ENCODE measurements at places on chromosomes 4 and X.

DNA sequence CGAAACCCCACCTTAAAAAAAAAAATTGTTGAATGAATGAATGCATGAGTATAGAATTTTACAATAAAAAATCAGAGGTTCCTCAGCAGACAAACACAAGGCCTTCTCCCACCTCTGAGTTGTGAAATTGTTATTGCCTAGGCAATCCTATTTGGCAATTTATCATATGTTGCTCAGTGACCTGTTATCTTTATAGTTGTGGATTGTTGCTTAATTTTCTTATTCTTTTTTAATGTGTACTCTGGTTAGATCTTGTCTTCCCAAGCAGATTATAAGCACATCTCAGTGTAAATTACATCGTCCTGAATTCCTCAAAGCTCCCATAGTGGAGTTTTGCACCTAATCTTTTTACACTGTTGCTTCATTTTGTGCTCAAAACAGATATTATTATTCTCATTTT lies 71.9 kb downstream of the RBM47 start:
- no peak for DNase-seq

DNA sequence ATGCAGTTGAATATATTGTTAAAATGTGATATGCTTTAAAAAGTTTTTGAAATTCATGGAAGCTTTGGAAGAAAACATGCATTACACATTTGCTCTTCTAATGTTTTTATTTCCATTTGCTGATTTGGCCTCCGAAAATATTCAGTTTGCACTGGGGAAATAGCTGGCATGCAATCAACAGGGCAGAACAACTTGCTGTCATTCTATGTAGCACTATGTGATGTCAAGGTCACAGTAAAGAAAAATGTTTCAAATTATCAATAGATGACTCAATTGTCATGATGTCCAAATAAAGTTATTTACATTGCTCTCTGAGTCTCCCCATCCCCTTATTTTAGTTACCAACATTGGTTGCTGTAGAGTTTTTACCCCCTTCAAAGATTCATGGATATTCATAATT lies 119.2 kb downstream of the TLL1 start:
- DNase-seq, result no peak

DNA sequence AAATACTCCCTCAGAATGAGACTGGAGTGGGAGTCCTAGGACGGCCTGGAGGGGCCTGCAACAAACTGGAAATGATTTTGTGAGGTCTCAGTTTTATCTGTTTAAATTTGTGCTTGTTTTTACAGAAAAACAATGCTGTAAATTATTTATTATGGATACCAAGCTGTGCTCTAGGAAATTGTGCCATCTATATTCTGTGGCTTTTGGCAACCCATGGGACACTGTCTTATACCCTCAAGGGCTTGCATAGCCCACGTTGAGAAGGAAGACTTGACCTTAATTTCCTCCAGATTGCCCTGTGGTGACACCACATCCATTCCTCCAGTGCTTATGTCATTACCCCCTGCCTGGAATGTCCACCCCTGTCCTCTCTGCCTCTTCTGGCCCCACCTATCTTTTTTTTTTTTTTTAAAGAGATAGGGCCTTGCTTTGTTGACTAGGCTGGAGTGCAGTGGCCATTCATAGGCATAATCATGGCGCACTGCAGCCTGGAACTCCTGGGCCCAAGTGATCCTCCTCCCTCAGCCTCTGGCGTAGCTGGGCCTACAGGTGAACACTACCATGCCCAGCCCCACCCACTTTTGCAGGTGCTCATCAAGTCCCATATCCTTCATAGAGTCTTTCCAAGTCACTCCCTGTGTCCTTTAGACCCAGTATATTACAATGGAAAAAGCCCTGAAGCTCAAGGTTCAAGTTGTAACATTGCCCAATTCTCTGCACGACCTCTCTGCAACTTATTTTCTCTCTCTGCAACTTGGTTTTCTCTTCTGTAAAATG lies 77.4 kb downstream of the HPRT1 start:
- no peak for DNase-seq

GRCh38 chr4:140947506-140947905 lies 185.8 kb downstream of the RNF150 start:
- DNase-seq, result no peak

- no peak for DNase-seq
Measured at GRCh38 chr4:81482326-81482725, 10.6 kb upstream of the RASGEF1B start.

DNA sequence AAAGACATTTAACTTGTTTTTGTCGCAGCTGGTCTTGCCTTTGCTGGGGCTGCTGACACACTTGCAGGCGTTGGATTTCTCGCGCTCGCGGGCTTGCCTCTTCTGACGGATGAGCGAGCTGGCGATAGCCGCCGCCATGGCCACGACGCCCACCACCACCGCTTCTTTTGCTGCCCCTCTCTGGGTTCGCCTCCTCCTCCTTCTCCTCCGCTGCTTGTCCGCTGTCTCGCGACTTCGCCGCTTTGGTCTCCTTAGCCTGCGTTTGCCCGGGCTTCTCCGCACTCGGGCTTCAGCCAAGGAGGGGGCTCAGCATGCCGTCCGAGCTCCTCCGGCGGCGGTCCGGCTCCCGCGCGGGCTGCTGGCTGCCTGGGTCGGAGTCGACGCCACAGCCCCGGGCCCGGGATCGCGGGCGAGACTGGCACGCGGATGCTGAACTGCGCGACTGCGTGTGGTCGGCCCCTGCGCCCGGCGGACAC lies 613 bp downstream of the FGF13 start:
- no peak for DNase-seq

GRCh38 chrX:23389196-23389792 lies 54.6 kb downstream of the PTCHD1 start:
- no peak for DNase-seq

- no peak for DNase-seq
Measured at GRCh38 chr4:54505996-54506395, 151.8 kb upstream of the KIT start.

DNA sequence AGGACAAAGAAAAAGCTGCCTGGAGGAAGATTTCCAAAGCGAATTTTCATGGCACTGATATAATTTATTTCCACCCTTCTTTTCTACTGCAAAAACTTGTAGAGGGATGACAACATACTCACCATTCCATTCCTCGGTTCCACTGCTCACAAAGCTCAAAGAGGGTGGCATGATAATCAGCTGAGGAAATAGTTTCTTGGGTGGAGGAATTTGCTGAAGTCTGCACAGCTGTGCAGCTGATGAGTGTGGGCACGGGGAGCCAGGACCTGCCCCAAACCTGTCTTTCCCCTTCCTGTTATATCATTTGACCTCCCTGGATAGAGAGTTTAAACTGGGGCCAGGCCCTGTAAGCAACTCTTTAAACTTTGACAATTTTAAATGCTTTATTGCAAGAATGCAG lies 160.6 kb downstream of the PACRGL start:
- DNase-seq, result no peak
